ENCODE measurements at places on chromosomes 7 and 10.

GRCh38 chr7:28908775-28909174 lies 49.4 kb downstream of the TRIL start:
- no peak for DNase-seq

GRCh38 chr7:154748089-154748786 lies 254.7 kb downstream of the PAXIP1 start:
- DNase-seq = no peak

DNA sequence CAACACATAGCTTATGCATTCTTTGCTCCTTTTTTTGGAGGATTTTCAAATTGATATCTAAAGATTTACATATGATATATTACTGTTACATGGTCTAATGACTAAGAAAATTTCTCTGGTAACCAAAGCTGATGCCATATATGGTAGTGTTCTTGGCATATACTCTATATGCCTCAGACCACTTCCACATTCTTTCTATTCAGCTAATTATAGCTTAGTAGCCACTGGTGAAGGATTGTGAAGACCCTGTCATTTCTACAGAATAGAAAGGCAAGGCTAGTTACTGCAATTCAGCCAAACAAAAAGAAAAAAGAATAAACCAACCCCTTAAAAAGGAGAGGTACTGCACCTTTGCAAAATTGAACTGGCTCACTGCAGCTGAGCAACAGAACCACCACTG lies 3.7 kb downstream of the PURB start:
- DNase-seq = peak; percentile 63

- DNase-seq = no peak
These were observed 97.5 kb downstream of the PTPN20 start for GRCh38 chr10:47008769-47009168.

GRCh38 chr10:62323751-62324150 lies 50.4 kb upstream of the ZNF365 start:
- no peak for DNase-seq

GRCh38 chr10:70363971-70364771 lies 18.3 kb downstream of the LRRC20 start:
- DNase-seq = peak; percentile 85

GRCh38 chr10:4519658-4520402 lies 306.2 kb upstream of the AKR1E2 start:
- DNase-seq = no peak

- DNase-seq = no peak
These were observed 18.3 kb upstream of the TMEM140 start for GRCh38 chr7:135129579-135129978.

DNA sequence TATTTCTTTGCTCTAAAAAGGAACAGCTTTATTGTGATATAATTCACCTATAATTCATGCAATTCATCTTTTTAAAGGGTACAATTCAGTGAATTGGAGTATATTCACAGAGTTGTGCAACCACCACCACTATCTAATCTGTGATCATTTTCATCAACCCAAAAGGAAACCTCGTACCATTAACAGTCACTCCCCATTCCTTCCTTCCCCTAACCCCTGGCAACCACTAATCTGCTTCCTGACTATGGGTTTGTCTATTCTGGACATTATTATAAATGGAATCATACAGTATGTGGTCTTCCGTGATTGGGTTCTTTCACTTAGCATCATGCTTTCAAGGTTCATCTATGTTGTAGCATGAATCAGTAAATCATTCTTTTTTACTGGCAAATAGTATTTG lies 52.3 kb downstream of the MKI67 start:
- peak; percentile 47 for DNase-seq
